ENCODE measurements at places on chromosomes 3 and 15.
A peak's percentile ranks its signal among the peaks of the same experiment; 100 is the strongest.

- DNase-seq = no peak
Measured at GRCh38 chr3:197841789-197842188, 50.7 kb downstream of the LRCH3 start.

- DNase-seq = no peak
Measured at GRCh38 chr3:53495146-53495519, 722 bp downstream of the CACNA1D start.

GRCh38 chr3:25830373-25831280 lies 40.7 kb downstream of the OXSM start:
- no peak for DNase-seq

- DNase-seq = no peak
Measured at GRCh38 chr15:70396807-70397206, 299.1 kb upstream of the TLE3 start.

DNA sequence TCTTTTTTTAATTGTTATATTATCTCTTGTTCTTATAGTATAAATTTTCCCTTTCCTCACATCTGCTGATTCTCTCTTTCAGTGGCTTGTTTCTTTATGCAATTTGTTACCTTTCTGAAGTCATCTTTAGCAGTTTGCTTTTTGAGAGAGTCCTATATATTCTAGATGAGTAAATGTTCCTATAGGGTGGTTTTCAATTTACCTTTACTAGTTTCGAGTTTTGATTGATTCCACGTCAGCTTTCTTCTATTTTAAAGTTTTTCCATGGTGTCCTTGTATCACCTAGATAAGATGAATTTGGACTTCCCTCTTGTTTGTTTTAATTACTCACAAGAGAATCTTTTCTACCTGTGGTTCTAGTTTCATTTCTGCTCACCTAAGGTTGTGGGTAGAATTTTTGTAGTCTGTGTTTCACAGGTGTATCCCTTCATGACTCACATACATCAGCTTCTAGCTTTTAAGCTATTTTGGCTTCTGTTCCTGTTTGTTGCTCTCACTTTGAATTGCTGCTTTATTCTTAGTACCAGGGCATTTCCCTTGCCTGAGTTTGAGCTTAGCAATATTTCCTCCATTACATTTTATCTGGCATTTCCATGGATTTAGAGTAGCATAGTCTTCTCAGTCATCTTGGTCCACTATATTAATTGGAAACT lies 6.4 kb downstream of the TEX9 start:
- DNase-seq = no peak

GRCh38 chr15:43529587-43530345 lies 12.4 kb downstream of the MAP1A start:
- DNase-seq = no peak

GRCh38 chr3:126256251-126256650 lies 75.9 kb upstream of the ALDH1L1 start:
- DNase-seq = no peak

DNA sequence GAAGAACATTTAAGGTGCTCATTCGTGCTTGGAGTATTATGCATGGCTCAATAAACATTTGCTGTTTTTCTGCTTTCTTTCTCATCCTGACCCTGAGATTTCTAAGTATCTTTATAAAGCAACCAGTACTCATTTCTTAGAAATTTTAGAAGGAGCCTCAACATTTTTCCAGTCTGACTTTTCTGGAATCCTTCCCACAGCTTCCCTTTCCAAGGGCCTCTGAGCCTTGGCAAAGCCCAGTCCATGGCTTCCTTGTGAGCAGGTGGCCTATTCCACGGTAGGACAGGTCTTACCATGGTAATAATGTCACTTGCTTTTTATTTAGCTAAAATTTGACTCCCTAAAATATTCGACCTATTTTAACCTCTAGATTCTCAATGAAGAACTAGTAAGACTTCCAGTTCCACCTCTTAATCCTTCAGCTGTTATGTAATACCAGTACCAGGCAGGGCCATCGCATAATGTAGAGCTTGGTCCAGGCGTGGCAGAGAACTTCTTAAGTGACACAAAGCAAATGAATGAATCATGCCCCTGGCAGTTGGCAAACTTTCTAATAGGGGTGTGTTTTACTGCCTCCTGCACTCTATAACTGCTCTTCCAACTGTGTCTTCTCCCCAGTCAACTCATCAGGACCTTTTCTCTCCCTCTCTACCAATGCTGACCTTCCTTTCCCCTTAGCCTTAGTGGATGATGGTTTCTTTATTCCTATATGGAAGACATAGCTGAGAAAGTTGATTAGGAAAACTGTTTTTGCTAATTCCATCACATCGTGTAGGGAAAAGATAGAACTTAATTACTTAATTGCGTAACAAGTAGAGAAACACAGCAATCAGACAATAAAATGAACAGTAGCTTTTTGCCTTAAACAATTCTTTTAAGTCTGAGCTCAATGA lies 894 bp upstream of the TM4SF4 start:
- DNase-seq = no peak

- DNase-seq = no peak
Measured at GRCh38 chr3:64460141-64460730, 227.6 kb downstream of the ADAMTS9 start.

DNA sequence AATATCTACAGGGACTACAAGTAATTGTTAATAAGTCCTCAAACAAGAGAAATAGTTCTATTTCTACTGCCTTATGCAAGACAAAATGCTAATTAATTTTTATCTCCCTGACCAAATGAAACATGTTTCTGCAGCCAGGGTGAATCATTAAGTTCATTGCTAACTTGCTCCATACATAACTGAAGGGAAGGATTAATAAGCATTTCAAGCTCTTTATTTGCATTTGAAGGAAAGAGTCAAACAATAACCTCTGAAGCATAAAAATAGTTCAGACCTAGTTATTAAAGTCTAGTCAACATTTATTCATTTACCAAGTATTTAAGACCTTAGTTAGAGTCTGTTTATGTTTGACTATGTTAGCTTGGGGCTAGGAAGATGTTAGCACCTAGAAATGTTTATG lies 120.0 kb downstream of the ATP1B3 start:
- no peak for DNase-seq

DNA sequence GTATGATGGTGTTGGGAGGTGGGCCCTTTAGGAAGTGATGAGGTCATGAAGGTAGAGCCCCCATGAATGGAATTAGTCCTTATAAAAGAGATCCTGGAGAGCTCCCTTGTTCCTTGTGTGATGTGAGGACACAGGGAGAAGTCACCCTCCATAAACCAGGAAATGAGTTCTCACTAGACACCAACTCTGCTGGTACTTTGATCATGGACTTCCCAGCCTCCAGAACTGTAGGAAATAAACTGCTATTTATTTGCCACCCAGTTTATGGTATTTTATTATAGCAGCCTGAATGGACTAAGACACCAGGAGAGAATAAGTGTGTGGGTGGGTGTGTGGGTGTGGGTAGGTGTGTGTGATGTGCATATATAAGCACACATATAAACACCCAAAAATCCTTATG lies 71.9 kb downstream of the MYH15 start:
- DNase-seq = no peak

DNA sequence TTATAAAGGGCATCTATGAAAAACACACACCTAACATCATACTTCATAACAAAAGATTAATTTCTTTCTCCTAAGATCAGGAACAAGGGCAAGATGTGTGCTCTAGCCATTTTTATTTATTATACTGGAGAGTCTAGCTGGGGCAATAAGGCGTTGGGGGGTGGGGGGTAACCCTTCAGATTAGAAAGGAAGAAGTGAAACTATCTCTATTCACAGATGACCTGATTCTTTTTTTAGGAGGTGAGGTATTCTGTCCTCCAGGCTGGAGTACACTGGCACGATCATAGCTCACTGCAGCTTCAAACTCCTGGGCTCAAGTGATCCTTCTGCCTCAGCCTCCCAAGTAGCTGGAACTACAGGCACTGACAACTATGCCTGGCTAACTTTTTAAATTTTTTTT lies 89.5 kb upstream of the MANF start:
- DNase-seq = no peak

DNA sequence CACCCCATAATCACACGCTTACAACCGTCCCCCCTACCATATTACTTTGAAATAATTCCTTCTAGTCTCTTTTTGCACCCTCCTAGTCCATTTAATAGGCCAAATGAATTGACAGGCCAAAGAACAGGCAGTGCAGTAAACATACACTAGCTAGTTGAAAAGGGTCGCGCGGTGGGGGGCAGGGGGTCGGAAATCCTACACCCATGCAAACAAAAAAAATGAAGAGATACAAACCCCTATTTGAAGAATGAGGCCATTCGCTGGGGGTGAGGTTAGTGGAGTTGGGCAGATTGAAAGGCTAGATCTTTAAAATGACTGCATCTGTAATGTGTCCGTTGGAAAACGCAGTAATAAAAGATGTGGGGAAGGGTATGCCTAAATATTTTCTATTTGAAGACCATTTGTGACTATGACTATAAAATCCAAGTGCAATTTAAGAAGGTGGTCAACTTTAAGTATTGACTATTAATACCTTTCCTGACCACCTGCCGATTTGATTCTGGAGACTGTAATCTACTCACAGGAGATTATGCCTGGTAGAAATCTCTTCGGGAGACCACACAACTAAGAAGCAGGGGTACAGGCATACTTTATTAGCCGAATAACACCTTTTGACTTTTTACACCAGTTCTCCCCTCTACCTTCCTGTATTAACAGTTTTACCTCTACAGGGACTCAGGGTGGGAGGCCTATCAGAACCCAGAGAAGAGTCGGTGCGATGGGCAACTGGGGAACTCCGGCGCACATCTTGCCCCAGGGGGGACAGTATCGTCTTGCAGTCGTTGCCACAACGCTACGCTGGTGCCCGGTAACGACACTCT lies 762 bp upstream of the ARL6 start:
- DNase-seq = no peak

DNA sequence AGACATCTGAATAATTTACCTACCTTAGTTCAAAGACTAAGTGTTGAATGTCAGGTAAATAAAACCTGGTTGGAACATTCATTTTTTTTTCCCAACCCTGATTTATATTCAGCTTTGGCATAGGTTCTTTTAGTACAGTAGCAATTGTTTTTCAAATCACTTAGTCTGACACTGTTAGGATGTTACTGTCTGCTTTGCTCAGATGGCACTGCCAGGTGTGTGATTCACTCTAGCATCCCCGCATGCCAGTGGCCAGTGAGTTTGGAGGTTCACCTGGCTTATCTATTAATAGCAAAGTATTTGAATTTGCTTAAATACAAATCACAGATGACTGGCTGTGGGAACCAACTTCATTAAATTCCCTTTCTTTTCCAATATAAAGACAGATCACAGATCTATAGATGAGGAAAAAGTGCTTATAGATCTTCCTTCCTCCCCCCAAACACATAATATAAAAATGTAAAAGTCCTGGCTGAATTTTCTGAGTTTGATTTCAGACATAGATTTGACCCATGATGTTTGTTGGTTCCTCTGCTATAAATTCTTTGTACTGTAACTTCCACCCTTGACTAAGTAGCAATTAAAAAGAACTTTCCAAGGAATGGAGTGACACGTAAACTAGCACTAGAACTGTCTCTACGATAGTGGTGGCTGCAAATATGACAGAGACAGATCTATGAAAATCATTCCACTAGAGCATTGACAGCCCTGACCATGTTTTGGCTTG lies 3.9 kb downstream of the THBS1 start:
- DNase-seq = no peak

DNA sequence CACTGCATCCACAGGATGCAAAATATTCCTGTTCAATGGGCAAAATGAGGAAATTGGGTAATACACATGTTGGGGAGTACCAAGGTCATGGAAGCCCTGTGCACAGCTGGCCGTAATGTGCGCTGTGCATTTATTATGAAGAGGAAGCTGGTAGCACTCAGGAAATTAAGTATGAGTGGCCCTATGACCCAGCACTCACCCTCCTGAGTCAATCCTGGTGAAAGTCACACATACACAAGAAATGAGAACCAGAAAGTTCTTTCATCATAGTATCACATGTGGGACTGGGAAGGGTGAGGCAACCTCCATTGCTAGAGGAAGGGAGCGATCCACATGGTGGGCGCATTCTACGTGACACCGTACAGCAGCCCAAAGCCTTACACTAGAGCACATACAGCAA lies 11.4 kb upstream of the PRR20G start:
- DNase-seq = no peak

- DNase-seq = no peak
Measured at GRCh38 chr3:39064646-39065045, 12.8 kb downstream of the WDR48 start.

- no peak for DNase-seq
Measured at GRCh38 chr15:84953726-84954125, 27.9 kb upstream of the PDE8A start.

DNA sequence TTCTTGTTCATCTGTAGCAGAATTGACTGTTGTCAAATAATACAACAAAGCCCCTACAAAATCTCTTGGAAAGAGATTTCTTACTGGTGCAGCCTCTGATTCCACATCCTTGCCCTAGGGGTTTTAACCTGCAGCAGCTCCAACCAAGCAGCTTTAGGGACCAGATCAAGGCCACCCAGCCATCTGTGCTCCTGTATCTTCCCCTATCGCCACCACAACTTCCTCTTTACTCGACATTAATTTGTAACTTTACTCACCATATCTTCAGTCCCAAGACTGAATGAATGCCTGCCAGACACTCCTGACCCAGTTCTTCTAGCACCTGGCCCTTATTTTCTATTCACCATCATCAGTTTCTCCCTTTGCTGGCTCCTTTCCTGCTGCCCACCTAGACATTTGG lies 156.6 kb upstream of the IL12A start:
- no peak for DNase-seq

GRCh38 chr3:108200578-108200977 lies 21.6 kb downstream of the IFT57 start:
- no peak for DNase-seq

DNA sequence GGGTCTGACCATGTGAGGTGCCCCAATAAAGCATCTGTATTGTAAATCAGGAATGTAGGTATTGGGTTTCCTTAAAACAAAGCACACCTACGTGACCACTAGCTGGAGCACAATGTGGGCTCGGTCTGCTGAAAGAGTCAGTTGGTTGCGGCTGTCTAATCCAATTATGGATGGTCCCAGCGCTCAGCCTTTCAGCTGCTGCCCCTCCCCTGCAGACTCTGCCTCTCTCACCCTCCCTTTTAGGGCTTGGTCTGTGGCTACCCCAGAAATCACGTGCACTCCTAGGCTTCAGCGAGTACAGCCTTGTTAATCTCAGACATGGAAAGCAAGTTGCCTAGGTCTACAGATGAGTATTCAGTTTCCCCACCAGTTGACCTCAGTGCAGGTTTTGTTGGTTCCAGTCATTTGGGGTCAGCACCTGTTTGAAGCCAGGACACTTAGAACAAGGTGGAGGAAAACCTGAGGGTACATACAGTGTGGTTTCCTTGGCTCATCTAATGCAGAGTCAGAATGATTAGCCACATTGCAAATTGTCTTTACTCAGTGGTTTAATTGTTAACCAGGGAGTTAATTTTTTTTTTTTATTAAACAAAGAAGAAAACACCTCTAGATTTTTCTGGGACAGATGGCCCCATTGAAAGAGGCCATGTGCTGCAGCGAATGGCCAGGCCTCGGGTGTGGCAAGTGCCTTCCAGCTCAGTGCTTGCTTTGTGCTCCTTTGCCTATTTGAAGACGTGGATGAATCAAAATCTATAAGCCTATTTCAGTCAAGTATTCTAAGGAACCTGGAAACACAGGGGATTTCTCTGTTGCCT lies 137.7 kb downstream of the IGF1R start:
- DNase-seq = peak; percentile 26

- DNase-seq = no peak
Measured at GRCh38 chr3:117547956-117548550, 838.5 kb downstream of the TUSC7 start.

- peak; percentile 63 for DNase-seq
Measured at GRCh38 chr3:195106418-195106906, 164.5 kb downstream of the XXYLT1 start.

GRCh38 chr3:165800970-165801369 lies 36.3 kb downstream of the BCHE start:
- DNase-seq = no peak
